Activated T-helper 17 cell treated with anti-CD3 and anti-CD28 coated beads, Interleukin-2, amount 50 U/mL, for 72 hours (primary cell): ENCODE measurements at places on chromosomes 3 and 15.

GRCh38 chr15:69393831-69394491 is 20.2 kb upstream of the KIF23 start:
- ATAC-seq: no peak

- ATAC-seq: no peak
Measured at GRCh38 chr15:90892498-90893174, 8.3 kb downstream of the FES start.

GRCh38 chr3:113147681-113148261 is 63.6 kb upstream of the BOC start:
- no peak for ATAC-seq

DNA sequence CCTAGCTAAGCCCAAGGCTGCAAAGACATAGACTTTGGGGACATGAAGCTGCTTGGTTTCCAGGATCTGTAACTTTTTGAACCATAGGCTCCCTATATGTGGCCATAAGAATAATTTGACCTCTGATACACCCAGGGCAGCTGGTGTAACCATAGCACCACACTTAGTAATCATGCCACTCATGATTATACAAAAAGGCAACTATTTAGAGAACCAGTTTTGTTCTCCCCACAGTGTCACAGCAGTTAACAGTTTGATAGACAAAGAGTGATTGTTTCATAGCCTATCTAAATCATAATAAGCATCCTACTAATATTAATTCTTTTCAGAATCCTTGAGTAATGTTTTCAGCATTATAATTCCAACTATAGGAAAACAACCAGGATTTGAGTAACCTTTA is 334.9 kb downstream of the NEK10 start:
- no peak for ATAC-seq
